ENCODE measurements at places on chromosomes 2 and 18.

DNA sequence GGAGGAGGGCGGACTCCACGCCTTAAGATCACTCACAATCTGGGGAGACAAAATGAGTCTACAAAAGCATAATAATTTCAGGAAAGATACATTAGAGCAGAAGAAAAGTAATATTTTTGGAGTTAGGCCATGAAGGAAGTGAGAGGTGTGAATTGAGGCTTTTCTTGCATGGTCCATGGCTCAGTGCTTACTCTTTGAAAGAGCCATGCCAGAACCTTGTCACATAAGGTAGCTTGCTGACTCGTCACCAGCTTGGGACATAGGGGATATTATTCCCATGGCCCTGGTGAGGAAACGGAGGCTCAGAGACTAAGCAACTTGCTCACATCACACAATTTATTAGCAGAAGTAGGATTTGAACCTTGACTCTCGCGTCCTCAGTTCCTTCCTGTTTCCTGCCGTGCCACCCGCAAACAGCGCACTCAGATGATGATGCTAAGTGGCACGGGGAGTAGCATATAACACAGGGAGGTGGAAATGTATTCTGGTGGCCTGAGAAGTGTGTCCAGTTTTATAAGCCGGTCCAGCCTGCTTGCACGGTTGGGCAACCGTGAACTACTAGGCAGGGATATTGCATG lies 312.2 kb upstream of the EPAS1 start:
- DNase-seq, result no peak

DNA sequence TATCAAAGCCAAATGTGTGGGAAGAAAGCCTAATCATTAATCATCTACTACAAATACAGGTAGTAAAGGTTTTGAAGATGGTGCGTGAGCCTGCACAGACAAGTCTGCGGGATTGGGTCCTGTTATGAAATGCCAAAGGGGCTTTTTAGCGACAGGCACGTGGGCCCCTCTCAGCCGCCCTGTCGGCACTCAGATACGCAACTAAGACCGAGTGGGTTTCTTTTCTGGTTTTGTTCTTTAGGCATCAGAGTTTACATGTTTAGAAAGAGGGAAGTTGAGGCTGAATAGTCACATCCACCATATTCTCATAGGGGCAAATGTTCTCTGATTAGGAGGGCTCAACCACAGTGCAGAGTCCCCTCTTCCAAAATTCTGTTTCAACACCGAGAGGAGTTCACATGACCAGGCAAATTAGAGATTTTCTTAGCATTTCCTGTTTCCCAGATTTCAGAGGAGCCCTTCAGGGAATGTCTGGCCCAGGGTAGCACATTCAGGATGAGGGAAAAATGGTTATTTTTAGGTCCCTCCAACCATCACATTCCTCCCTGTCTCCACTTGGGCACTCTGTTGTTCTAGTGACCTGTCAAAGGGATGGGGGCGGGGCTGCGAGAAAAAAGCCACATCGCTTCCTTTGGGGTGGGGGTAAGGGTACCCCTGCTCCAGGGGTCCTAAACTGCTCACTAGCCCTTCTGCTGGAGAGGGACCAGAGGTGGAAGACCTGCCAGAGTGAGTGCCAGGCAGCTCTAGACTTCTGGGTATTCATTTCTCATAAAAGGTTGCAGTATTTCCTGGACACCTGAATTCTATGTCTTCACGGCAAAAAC lies 159.2 kb downstream of the BCL2 start:
- no peak for DNase-seq

GRCh38 chr2:33241581-33241980 lies 234.9 kb upstream of the RASGRP3 start:
- no peak for DNase-seq

DNA sequence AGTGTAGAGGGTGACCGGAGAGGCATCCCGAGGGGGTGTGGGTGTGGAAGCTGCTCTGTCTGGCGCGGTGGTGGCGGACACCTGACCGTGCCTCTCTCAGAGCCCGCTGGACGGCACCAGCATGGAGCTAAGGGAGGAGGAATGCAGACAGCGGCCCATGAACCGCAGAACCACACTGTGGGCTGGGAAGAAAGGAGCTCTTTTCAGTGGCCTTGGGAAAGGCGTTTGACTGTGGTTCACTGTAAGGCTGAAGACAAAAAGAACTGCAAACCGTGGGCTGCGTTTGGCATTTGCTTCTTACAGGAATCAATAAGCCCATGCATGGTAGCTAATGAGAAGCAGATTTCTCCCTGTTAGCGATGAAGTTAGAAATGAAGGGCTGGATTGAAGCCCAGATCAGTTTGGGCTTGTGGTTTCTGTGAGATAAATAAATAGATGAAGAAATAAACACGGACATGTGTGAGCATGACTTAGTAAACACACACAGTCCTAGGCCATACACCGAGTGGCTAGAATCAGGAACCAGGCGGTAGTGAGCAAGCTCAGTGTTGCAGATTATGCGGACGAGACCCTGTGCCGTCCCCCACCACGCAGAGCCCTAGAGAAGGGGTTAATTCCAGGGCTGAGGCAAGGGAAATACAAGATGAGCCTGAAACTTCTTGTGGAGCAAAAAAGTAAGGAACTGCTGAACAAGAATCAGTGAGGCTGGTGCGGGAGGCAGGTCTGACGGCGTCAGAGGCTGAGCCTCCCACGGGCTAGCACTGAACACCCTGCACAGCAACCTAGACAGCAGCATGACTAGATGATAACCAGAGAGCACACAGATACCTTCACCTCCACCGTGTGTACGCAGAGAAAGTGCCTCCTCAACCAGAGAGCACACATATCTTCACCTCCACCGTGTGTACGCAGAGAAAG lies 29.3 kb upstream of the NFATC1 start:
- DNase-seq, result peak; percentile 81

- peak; percentile 61 for DNase-seq
Measured at GRCh38 chr18:48896875-48897511, 53.8 kb downstream of the SMAD7 start.

DNA sequence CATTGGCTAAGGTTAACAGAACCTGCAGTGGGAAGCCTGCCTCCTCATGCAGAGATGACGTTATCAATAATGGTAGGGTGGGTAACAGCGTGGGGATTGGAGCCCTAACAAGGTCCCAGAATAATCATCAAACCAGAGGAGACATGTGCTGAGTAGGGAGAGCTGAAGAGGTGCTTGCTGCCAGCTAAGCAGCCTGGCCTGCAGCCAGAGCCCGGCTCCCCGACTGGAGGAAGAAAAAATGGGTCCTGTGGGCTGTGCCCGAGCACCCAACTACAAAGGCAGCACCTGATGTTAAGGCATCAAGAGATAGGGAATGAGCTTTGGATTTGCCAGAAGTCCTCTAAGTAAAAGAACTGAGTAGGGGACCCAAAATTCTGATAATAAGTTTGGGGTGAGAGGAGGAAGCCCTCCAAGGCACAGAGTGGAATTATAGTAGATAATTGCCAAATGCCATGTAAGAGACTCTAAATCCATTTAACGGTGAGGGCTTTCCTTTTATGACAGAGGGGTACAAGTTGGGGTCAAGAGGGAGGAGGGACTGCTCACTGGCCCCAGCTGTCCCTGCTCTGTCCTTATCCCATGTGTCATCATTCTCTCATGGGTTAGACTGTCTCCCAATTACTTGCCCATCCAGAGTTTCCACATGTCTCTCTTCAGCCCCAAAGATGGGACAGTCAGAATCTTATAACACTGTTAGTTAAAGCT lies 156.1 kb downstream of the ANTXR1 start:
- no peak for DNase-seq

GRCh38 chr2:178057179-178057680 lies 15.3 kb downstream of the PDE11A start:
- no peak for DNase-seq

- peak; percentile 97 for DNase-seq
Measured at GRCh38 chr2:238847841-238848690, at the start of gene TWIST2. TWIST2 (plus strand) TSS chr2:238848085; CDS start chr2:238848216, 131 bp downstream.

DNA sequence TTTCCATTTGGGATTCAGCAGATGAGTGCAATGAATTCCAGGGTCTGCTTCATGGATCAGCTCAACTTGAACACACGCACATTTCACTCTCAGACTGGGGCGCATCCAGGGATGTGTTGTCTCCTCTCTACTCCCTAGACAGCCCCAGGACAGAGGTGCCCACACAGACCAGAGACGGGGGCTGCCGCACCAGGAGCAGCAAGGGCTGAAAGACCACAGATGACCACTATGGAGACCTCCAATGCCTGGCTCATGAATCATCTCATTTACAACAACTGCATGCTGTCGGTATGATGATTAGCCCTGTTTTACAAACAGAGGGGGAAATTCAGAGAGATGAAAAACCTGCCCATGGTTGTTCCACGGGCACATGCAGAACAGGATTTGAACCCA lies 63.1 kb downstream of the CYP26B1 start:
- no peak for DNase-seq

GRCh38 chr2:144320491-144320890 lies 199.4 kb downstream of the ZEB2 start:
- peak; percentile 43 for DNase-seq

DNA sequence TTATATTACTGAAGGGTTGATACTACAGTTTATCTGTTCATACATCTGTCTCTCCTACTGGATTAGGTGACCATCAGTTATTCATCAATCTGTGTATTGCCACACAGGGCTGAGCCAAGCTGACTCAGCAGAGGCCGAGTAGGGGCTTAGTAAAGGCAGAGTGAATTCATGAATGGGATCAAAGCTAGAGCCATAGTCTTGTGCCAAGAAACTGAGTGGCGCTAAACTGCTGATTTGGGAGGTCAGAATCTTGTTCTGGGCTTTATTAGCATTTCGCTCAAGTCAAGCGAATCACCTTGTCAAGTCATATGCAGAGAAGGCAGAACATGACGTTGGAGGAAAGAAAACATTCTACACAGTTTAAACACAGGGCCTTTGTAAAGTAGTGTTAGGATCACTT lies 34.1 kb downstream of the SOCS6 start:
- DNase-seq, result no peak

DNA sequence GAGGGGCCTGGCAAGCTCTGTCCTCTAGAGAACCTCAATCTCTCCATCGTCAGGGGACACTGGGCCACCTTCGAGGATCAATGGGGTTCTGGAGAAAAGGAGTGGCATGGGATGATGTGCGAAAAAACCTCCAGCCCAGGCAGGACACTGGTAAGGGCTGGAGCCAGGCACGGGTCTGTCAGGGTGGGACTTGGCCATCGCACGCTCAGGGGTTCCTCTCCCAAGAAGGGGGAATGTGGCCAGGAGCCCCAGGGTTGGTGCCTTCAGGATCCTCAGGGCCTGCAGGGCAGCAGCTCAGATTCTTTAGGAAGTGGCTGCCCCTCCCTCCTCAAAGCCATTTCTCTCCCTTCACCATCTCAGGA lies 46.8 kb upstream of the PLB1 start:
- DNase-seq, result no peak

DNA sequence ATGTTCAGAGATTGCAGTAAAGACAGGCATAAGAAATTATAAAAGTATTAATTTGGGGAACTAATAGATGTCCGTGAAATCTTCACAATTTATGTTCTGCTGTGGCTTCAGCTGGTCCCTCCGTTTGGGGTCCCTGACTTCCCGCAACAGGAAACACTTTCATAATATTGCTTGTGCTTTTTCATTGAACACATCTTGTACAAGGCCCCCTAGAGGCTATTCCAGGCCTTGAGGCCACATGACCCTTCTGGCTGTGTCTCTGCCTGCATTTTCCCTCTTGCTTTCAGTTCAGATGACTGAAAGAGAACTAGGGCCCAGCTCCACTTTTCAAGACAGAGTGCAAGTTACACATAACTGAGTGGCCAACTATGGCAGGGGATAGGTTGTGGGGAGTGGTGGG lies 164.1 kb downstream of the TMEM247 start:
- no peak for DNase-seq

- no peak for DNase-seq
Measured at GRCh38 chr2:46929612-46930011, 14.0 kb upstream of the MCFD2 start.

GRCh38 chr2:220674033-220674432 lies 898.1 kb downstream of the EPHA4 start:
- DNase-seq, result no peak

DNA sequence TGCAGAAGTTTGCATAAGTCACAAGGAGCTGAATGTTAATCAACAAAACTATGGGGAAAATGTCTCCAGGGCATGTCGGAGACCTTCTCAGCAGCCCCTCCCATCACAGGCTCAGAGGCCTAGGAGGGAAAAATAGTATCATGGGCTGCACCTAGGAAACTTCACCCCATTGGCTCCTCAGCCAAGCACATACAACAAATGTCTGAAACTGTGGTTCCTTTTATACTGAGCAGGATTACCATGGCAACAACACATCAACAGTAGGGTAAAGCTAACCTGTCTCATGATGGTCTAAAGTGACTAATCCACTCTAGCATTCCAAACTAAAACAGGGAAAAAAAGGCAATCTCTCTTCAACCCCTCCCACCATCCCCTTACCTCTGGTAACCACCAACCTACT lies 3.2 kb upstream of the NEMP2 start:
- DNase-seq, result no peak

DNA sequence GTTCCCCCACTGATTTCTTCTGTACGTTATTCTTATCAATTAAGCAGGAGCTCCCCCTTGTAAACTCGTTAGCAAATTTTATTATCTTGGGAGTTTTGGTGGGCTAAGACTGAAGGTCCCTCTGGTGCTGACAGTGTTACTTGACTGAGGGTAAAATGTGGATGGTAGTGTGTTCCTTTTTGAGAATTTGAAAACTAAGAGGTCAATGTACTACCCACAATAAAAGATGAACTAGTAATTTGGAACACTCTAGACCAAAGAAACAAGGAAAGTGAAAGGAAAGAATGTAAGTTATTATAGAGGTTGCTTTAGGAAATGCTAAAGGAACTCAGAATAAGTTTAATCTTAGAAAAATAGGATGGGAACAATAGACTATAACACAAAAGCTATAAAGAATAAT lies 35.1 kb downstream of the YWHAQ start:
- DNase-seq, result no peak
